ENCODE measurements at places on chromosomes 3 and 15.

GRCh38 chr15:57393061-57393460 is 16.8 kb downstream of the CGNL1 start:
- DNase-seq = no peak

DNA sequence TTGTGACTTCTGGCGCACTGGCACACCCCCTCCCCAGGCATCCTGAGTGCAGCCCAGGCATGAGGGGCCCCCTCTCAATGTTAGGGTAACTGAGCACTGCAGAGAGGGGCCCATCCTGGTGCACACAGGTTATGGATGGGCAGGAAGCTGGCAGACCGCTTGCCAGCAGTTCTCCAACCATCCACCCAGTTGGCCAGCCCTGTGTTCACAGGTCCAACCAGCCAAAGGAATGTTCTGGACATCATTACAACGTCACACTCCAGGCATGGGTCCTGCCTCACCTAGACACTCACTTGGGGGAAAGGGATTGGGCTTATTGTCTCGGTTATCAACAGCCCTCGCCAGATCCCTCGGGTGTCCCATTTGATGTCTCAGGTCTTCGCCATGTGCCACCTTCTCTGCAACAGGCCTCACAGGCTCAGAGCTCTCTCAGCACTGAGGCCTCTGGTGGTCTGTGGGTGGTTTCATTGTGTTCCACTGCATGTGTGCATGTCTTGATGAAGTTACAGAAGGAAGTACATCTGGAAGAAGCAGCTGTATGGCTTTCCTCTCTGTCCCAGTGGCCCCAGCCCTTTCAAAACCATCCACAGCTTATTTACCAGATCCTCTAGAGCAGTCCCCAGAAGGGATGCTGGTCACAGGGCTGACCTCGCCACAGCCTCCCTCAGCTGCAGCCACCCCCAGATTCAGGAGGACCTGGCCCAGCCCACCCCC is 23.7 kb downstream of the ADCY5 start:
- DNase-seq = no peak

DNA sequence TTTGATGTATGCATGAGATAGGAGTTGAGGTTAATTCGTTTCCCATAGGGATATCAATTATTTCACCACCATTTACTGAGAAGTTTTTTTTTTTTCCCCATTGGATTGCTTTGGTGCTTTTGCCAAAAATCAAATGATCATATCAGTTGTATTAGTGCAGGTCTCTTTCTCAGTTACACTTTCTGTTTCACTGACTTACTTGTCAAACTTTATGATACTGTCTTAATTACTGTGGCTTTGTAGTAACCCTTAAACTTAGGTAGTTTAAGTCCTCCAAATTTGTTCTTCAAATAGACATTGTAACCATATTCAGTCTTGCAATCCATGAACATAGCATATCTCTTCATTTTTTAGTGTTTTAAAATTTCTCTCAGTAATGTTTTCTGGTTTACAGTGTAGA is 259.9 kb upstream of the SLCO3A1 start:
- DNase-seq = no peak

GRCh38 chr3:8838234-8838633 is 68.8 kb upstream of the OXTR start:
- DNase-seq = no peak

GRCh38 chr3:133589503-133589902 is 16.0 kb downstream of the CDV3 start:
- no peak for DNase-seq

DNA sequence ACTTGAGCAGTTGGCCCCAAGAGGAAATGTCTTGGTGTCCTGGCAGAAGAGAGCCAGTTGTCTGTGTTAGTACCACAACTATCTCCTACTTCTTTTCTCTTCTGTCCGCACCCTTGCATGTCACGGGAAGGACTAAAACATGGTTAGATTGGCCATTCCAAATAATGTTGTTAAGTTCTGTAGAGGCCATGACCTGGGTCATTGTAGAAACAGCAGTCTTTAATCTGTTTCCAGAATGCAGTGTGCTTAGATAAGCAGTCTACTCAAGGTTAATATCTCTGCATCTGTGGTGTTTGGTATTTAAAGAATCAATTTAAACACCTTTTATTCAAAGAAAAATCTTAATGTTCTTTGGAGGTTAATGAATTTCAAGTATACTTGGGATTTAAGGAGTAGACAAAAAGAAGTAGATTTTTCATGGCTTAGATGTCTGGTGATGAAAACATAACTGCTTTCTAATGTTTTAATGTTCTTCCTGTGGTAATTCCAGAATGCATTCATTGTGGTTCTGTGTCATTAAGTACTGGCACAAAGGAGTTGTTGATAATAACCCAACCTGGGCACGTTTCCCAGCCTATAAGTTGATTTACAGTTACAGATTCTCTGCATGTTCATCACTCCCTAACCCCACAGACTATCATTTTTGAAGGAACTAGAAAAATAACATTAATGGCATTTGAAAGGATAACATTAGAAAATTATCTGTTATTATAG is 58.9 kb downstream of the TMEM108 start:
- DNase-seq = no peak

GRCh38 chr15:86877171-86877631 is 797.5 kb downstream of the AGBL1 start:
- no peak for DNase-seq

DNA sequence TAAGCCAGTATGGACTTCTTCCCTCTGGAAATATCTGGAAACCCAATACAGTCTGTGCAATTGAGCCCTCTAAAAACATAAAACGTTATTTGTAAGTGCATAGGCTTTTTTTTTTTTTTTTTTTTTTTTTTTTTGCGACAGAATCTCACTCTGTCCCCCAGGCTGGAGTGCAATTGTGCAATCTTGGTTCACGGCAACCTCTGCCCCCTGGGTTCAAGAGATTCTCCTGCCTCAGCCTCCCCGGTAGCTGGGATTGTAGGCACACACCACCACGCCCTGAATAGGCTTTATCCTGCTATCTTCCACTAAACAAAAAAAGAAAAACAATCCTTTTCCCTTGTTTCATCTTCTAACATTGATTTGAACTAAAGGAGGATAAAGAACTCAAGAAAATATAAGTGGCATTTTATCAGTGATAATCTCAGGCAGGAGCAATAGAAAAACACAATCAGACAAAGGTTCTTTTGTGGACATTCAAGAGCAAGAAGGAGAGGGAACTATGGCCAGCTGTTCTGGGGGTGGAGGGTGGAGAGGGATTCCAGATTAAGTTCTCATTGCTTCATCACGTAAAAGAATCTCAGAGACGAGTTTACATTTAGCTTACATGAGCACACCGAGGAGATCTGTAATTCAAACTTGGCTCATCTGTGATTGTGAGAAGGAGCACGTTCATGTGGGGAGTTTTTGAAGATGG is 68.6 kb downstream of the ITGB5 start:
- DNase-seq = no peak

- DNase-seq = no peak
Measured at GRCh38 chr3:120566243-120566975, 29.7 kb upstream of the NDUFB4 start.

GRCh38 chr3:109631897-109632296 is 294.6 kb upstream of the DPPA4 start:
- no peak for DNase-seq

DNA sequence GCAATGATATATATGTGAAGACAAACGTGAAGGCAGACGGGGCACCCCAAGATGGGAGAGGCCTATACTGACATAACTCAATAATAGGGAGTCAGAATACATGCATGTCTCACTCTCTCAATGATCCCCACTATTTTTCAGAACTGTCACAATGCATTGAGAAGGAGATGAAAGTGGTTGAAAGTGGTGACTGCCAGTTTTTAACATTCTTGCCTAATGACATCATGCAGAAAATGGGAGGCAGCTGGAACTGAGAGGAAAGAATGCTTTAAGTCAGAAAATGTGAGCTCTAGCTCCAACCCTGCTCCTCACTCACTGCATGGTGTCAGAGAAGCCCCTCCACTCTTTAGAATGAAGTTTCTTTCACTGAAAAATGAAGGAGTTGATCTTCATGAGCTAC is 55.3 kb upstream of the P2RY1 start:
- DNase-seq = no peak

DNA sequence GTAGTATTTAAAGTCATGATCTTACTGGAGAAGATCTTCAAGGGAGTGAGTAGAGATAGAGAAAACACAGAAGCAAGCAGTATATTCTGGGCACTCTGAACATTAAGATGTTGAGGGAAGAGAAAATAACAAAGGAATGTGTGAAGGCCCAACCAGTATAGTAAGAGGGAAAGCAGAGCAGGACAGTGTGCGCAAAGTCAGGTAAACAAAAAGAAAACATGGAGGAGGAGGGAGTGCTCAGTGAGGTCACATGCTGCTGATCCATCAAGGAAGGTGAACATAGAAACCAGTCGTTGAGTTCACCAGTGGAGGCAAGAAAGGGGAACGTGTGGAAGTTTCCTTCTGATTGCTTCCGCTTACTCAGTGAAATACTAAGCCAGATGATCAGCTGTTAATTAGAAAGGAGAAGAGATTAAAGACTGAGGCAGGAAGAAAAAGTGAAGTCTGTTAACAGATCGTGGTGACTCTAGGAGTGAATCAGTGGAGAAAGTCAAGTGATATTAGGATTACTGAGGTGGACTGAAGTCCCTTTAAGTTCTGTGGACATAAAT is 47.2 kb downstream of the OPA1 start:
- DNase-seq = no peak

DNA sequence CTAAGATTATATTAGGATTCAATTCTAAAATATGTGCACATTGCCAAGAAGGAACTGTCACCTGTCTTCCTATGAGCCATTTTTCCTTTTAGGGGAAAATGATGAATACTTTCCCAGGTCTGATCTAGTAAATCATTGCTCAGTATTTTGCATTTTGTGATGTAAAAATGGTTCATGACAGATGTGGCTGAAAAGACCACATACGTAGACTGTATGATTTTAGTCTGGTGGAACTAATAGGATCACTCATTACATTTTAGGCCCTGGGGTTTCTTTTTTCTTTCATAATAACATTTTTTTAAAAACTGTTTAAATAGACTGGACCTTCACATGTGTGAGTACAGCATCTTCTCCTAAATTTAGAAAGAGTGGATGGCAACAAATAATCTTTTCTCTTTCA is 201.7 kb upstream of the MLF1 start:
- DNase-seq = no peak

DNA sequence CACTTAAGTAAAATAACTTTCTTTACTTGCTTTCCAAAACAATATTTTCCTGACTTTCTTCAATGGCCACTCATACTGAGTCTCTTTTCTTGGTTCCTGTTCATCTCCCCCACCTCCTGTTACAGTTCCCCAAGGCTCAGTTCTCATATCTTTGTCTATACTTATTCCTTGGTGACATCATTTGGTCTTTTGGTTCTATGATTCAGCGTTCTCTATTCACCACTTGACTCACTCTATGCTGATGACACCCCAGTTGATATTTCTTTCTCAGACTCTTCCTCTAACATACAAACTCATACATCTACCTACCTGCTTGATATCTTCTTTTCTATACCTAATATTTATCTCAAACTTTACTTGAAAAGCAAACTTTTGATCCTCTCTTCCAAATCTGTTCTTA is 85.0 kb upstream of the P3H2 start:
- DNase-seq = no peak

DNA sequence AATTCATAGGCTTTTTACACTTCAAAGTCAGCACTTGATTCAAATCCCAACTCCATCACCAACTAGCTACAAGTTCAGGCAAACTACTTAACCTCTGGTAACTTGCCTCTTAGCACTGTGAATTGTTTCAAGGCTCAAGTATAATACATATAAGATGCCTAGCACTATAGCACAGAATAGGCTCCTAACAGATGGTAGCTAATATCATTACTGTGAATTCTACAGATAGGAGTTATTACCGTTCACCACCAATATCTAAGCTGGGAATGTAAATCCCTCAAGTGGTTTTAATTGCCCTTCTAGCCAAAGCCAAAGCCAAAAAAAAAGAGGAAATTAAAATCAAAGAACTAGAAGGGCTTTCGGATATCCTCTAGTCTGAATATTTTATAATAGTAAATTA is 15.4 kb downstream of the DLG1 start:
- DNase-seq = no peak

GRCh38 chr3:27559835-27560234 is 75.7 kb upstream of the SLC4A7 start:
- no peak for DNase-seq

- no peak for DNase-seq
Measured at GRCh38 chr3:186180151-186180550, 71.3 kb upstream of the ETV5 start.

DNA sequence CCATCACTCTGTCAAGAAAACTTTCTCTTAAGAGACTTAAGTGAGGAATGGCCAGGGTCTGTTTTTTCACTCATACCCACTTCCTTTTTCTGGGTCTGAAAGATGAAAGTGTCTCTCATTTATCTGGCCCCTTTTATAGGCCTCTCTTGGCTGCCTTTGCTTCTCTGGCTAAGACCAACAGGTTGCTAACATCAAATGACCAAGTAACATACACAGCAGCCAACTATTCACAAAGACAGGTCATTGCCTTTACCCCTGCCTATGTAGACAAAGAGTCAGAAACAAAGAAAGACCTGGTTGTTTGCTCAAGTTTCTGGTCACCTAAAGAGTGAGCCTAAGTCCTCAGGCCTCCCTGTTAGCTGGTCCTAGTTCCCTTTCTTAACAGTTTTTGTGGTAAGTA is 24.0 kb upstream of the CSTA start:
- DNase-seq = no peak

GRCh38 chr15:72934921-72935320 is 117.3 kb upstream of the NEO1 start:
- no peak for DNase-seq

- no peak for DNase-seq
Measured at GRCh38 chr3:196246612-196247308, 30.4 kb downstream of the SLC51A start.

DNA sequence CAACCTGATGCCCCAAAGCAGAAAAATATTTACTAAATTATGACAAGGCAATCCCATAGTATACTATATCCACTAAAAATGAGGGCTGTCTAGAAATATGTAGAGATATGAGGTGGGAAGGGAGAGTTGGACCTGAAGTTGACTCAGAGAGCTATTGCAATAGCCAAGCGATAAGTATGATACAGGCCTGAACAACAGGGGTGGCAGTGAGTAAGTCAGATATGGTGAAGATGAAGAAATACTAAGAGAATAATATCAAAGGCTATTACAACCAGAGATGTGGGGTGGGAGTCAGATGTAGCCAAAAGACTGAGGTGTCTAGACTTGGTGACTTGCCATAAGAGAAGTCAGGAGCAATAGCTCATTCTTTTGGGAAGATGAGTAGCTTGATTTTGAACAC is 9.2 kb downstream of the HSPBAP1 start:
- DNase-seq = no peak

DNA sequence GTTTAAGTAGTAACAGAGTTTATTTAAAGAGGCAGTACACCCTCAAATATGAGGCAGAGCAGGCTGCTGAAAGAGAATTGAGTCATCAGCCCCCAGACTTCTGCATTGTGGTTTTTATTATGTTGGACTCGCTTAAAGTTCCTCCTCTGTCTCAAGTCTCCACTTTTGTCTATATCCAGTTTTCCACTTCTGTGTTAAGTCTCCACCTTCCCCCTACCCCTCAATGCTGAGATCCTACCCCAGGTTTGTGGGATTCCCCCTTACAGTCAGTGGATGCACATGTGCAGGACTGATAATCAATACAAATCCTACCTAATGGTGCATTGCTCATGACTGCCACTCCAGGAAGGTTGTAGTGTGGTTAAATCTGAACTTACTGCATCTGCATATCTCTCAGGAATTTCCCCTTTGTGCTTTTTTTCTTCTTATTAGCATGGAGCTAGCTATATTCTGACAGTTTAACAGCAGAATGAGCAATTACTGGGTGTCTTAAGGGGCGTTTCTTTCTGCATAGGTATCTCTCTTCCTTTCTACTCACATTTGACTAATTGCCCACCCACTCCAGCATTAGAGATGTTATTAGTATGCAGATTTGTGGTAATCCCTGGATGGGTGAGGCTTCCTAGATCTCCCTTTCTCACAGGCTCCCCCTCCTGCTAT is 11.9 kb upstream of the CD200R1L start:
- DNase-seq = no peak

Data from activated effector memory CD4-positive, alpha-beta T cell treated with Interleukin-2 at 50 U/mL for 16 hours (primary cell).